ENCODE measurements at places on chromosomes 6 and 20.

GRCh38 chr20:43781215-43781614, 54.4 kb upstream of the GTSF1L start:
- no peak for DNase-seq

GRCh38 chr6:168625602-168626001, 184.6 kb downstream of the SMOC2 start:
- DNase-seq: no peak

- no peak for DNase-seq
These were observed 77.8 kb downstream of the VIP start for GRCh38 chr6:152828431-152828830.

DNA sequence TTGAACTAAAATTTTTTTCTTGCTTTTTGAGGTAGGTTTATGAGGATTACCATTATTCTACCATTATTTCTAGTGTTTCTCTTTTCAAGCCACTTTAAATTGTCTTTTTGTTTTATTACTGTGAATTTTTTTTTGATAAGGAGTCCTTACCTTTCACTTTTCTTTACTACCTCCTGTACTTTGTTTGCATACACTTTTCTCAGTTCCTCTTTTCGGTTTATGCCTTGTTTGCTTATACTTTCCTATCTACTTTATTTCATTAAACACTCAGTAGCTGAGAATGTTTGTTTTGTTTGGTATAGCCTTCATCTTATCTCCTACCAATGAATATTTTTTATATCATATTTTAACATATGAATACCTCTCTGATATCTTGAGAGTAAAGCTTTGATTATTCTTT, 147.9 kb downstream of the TFAP2B start:
- no peak for DNase-seq

DNA sequence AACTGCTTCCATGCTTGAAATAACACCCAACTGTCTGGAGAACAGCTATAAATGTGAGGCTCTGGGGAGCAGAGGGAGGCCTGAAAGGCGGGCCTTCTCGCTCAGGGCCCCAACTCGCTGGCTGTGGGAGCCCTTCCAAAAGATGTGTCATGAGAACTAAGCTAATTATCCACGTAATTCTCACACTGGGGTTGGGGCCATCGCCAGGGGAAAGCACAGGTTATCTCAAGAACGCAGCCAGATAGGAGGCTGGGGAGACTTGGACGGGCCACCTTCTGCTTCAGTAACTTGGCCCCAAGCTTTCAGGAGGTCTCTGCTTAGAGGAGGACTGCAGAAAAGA, 1.6 kb downstream of the PXDC1 start:
- DNase-seq: no peak

GRCh38 chr6:73328790-73329189, 25.3 kb downstream of the DPPA5 start:
- DNase-seq: no peak

DNA sequence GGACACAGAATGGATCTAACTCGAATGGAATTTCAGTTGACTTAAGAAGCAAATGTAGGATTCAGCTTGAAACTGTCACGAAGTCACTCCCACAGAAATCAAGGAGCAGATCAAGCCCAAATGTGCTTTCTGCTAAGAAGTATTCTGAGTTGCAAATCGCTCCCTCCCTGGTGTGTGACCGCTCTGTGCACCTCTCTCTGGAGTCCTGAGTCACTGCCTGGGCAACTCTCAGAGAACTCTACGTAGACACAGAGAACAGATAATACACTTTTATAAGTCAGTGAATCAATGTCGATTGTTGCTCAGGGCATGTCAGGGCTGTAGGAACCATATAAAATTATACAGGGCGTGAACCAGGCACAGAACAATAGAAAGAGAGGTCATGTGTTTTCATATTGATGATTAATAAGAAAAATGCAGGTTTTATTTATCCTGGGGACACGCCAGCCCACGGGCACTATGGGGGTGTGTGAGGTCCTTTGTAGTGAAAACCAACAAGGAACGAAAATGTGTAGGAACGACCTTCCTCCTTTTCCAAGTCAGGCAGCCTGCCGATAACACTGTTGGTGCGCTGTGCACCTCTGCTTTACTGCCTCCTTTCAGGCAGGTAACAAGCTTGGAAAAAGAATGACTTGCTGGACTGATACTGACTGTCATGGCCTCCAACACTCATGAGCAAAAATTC, 248.1 kb upstream of the FOXQ1 start:
- DNase-seq: no peak

GRCh38 chr6:41787219-41787917, at the start of gene TOMM6:
Gene TOMM6 (plus strand): TSS chr6:41787694. CDS start chr6:41787698, 4 bp downstream.
- DNase-seq: peak; percentile 96

DNA sequence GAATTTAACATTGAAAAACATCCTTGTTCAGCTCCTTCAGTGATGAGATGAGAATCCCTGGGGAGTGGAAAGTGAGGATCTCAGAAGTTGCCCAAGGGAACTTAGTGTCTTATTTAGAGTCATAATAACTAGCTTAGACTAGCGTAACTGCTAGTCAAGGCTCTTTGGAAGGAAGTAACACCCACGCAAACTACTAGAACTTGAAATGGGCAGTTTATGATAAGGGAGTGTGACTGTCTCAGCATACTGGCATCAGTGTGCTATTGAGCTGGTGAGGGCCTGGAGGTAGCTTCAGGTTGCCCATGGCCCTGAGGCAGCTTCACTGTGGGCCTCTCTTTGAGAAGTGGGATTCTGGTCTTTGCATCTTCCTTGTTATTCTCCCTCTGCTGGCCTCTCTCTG, 40.1 kb downstream of the SLX4IP start:
- DNase-seq: no peak

GRCh38 chr6:36665180-36665579, 13.3 kb upstream of the CDKN1A start:
- no peak for DNase-seq

DNA sequence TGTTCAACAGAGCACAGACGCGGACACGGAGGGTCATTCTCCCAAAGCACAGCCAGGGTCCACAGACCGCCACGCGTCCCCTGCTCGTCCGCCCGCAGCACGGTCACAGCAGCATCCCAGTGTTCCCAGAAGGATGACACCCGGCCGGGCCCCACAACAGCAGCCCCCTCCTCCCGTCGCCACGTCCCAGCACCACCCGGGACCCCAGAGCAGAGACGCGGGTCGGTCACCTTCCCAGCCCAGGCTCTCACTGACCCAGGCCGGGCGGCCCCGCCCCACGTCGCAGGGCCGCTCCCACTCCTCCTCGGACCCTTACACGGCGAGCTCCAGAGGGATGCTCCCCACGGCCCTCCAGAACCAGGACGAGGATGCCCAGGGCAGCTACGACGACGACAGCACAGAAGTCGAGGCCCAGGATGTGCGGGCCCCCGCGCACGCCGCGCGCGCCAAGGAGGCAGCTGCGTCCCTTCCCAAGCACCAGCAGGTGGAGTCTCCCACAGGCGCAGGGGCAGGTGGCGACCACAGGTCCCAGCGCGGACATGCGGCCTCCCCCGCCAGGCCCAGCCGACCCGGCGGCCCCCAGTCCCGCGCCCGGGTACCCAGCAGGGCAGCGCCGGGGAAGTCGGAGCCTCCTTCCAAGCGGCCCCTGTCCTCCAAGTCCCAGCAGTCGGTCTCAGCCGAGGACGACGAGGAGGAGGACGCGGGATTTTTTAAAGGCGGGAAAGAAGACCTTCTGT, 64.3 kb downstream of the FNDC1 start:
- no peak for DNase-seq

DNA sequence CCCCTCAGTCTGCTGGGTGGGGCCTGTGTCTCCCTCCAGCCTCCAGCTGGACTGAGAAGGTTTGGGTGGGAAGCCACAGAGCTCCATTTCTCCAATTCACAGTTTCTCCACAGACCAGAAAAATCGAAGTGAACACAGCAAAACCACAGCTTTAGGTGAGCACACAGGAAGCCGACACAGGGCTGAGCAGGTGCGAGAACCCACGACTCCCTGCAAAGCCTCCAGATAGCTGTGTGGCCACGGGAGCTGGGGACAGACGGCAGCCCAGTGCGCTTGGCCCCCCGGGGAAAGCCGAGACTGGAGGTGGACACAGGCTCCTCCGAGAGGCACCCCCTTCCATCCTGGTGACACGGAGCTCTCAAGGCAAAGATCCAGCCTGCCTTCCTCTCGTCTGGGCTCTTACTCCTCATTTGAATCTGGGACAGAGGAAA, 29.0 kb upstream of the MPC1 start:
- DNase-seq: peak; percentile 35

DNA sequence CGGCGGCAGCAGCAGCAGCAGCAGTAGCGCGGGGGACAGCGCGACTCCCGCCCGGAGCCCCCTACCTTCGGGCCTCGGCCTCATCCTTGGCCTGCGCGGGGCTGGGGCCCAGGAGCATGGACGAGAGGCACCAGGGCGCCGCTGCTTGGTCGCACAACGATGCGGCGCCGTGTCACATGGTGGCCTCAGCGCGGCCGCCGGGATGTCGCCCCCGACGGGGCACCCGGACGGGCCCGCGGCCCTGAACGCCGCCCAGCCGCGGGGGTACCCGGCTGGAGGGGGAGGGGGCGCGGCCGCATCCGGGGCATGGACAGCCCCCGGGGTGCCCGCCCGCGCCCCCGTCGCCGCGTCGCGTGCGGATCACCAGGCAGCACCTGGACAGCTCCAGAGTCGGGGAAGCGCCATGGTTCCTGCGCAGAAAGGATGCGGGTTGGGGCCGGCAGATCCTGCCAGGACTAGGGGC, 57.1 kb downstream of the CDH22 start:
- DNase-seq: no peak

- no peak for DNase-seq
These were observed 15.4 kb downstream of the TMEM244 start for GRCh38 chr6:129845696-129846095.

DNA sequence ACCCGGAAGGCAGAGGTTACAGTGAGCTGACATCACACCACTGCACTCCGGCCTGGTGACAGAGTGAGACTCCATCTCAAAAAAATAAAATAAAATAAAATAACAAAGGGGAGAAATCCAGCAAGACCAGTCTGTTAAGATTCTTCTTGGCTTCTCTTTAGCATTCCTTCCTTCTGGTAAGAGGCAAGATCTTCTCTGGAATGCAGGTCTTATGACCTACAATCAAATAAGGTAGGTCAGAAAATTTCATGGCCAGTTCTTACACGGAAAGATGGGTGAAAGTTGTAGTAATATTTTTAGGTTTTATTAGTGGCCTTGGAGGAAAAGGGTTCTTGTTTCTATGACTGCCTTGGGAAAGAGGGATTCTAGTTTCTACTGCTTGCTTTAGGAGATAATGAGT, 180.9 kb downstream of the FUT9 start:
- no peak for DNase-seq

DNA sequence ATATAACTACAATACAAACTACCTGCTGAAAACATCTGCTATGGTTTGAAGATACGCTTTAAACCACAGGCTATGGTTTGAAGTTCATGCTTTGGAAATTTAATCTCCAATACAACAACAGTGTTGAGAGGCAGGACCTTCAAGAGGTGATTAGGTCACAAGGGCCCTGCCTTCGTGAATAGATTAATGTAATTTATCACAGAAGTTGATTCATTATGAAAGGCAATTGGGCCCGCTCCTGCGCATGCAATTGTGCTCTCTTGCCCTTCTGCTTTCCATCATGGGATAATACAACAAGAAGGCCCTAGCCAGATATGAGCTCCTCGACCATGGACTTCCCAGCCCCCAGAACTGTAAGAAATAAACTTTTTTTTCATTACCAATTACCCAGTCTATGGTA, 21.2 kb downstream of the REPS1 start:
- DNase-seq: no peak

- no peak for DNase-seq
These were observed 17.2 kb upstream of the NCR2 start for GRCh38 chr6:41318261-41318653.

GRCh38 chr6:97674802-97675201, 391.8 kb upstream of the MMS22L start:
- no peak for DNase-seq

DNA sequence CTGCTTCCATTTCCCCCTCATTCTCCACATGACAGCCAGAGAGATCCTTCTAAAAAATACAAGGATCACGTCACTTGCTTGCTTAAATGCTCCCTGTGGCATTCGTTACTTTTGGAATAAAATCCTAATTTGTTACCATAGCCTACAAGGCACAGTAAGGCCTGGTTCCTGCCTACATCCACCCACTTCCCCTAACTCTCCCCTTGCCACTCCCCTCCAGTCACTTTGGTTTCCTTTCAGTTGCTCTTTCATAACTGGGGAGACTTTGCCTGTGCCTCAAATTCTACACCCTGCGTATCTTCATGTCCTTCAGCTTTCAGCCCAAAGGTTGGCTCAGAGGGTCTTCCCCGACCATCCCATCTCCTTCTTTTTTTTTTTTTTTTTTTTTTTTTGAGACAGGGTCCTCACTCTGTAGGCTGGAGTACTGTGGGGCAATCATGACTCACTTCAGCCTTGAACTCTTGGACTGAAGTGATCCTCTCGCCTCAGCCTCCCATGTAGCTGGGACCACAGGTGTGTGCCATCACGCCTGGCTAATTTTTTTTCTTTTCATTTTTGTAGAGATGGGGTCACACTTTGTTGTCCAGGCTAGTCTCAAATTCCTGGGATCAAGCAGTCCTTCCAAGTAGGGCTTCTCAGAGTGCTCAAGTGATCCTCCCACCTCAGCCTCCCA, 12.5 kb downstream of the ID1 start:
- DNase-seq: no peak

DNA sequence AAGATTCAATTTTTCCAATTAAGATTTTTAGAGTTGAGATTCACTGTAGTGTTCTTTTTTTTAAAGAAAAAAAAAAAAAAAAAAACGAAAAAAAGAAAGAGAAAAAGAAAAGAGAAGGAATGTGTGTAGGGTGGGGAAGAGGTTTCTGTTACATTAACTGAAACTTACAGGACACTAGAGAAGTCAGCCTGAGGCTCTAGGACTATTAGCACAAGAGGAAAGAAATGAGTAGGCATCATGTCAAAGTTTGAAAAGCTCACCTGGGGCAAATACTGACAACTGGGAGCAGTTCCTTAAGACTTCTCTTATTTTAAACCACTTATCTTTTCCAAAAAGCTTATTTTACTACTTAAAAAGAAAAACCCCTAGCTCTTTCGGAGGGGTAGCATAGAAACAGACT, 185.9 kb downstream of the DST start:
- no peak for DNase-seq

DNA sequence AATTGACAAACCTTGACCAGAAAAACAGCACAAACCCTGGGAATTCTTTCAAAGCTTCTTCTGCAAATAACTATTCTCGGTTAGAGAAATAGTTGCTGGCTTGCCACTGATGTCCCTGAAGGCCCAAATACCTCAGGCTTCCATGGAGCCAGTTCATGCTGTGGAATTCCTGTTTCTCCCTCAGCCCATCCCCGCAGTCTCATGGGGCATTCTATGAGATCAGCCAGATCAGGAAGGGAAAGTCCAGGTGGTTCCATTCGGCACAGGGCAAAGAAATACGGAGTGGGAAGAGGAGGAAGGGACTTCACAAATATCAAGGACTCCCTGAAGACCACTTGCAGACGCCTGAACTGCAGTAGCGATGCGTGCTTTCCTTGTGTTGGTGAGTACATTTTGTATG, 63.3 kb downstream of the MYLK4 start:
- no peak for DNase-seq

DNA sequence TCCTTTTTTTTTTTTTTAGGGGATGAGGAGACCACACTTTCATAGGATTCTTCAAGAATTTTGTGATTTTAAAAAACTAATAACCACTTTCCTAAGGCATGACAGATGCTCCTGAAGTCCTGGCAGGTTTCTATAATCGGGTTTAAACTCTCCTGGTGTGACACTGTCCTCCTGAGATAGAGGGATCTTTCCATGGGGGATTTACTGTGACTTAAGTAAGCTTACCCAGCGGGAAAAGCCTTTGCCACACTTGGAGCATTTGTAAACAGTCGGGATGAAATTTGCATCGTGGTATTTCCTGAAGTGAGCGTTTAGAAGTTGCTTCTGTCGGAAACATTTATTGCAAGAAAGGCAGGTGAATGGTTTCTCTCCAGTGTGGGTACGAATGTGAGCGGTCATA, 16.6 kb downstream of the CTCFL start:
- no peak for DNase-seq
